ENCODE measurements at places on chromosomes 1 and 21.

GRCh38 chr1:152486400-152487006 lies 24.1 kb upstream of the LCE5A start:
- no peak for DNase-seq

- DNase-seq: no peak
Observed at GRCh38 chr1:5597991-5598823, 394.0 kb downstream of the NPHP4 start.

DNA sequence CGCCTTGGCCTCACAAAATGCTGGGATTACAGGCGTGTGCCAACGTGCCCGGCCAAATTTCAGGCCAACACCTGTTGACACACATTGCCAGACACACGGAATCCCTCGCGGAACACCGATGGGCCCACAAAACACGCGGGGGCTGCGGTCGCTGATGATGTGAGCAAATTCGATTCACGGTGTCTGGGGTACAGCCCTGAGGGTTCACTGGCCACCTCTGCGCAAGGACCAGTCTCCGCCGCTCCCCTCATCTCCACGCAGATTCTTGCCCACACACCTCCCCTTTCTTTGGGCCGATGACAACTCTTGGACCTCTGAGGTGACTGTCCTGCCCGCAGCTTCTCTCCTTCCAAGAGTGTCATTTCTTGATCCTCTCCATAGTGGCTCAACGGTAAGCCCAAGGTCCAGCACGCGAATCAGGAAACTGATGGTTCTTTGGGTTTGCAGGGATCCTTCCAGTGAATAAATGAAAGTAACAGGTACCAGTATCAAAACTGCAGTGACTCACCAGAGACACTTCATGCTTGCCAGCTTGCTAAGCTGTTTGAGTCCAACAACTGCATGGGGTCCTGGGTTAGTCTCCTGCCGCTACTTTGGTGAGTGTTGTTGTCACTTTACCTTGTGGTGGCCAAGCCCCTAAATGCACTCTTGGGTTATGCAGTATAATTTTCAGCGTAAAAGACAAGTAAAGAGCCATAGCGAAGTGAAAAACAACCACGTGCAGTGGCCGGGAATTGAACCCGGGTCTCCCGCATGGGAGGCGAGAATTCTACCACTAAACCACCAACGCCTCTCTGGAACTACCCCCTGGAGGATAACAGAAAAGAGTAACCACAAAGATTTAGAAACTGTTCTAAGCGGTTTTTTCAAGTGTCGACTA lies 11.0 kb upstream of the RNU1-3 start:
- DNase-seq: no peak

DNA sequence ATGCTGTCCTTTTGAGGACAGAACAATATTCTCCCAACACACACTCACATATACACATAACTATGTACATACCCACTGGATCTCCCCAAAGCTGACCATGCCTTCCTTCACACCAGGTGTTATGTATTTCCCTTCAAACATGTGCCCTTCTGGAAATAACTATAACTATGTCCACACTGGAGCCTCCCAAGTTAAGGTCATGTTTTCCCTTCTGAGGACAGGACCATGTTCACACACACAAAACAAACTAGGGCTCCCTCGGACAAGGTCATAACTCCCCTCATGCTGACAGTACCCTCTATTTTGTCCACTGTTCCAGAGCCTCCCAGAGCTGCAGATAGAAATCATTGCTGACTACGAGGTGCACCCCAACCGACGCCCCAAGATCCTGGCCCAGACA lies 7.8 kb downstream of the MMACHC start:
- no peak for DNase-seq

GRCh38 chr1:156225677-156226014 lies 12.8 kb downstream of the PMF1 start:
- DNase-seq: no peak

DNA sequence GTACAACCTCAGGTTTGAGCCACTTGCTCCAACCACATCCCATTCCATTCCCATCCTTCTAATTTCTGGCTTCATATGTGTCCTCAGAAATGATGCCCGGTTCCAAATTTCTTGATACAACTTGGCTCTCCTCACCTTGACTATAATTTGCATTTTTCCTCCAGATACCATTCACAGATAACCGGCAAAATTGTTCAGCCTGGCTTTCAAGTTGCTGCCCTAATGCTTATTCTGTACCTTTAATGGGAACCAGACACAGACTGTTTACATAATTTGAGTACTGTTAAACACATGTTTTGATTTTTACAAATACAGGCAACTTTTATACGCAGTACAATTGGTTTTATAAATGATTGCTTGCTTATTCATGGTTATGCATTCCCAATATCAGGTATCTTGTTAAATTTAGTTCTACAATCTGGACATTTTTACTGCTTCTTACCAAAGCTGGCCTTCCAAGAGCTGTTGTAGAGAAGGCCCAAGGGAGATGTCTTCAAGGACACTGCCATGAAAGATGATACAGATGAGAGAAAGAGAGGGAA lies 649.5 kb upstream of the CAMK1G start:
- DNase-seq: no peak

- no peak for DNase-seq
Observed at GRCh38 chr1:159953536-159954515, at the start of gene SLAMF9. Gene SLAMF9 (minus strand): TSS chr1:159954237. CDS start chr1:159954137, 100 bp downstream.

DNA sequence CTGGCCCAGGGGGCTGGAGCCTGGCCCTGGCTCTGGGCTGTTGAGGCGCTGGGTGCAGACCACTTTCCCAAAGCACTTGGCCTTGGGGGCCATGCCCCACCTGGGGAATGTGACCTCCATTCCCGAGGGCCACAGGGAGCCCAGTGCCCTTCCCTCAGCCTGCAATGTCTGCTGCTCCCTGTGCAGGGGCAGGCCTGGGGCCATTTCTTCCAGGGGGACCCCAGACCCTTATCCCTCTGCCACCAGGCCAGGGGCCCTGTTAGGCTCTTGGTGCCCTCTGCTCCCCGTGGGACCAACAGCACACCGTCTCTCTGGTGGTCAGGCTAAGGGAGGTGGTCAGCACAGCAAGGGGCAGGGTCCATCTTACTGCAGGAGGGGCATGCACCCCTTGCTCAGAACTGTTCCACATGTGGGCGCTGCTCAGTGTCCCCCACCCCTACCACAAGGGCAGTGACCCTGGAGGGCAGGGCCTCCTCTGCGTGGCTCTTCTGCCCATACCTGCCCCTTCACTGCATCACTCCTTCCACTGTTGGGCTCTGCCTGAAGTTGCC lies 1.1 kb upstream of the TMEM52 start:
- no peak for DNase-seq

DNA sequence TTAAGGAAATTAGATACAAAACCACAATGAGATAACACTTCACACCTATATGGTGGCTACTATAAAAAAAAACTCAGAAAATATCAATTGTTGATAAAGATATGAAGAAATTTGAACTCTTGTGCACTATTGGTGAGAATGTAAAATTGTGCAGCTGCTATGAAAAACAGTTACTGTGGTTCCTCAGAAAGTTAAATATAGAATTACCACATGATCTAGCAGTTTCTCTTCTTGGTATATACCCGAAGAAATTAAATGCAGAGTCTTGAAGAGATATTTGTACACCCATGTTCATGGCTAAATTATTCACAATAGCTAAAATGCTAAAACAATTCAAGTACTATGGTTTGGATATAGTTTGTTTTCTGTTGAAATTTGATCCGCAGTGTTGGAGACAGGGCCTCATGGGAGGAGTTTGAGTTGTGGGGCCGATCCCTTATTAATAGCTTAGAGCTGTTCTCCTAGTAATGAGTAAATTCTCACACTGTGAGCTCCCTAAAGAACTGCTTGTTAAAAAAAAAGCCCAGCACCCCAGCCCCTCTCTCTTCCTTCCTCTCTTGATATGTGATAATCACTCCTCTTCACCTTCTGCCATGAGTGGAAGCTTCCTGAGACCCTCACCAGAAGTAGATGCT lies 1412.1 kb downstream of the PLA2G4A start:
- DNase-seq: no peak

DNA sequence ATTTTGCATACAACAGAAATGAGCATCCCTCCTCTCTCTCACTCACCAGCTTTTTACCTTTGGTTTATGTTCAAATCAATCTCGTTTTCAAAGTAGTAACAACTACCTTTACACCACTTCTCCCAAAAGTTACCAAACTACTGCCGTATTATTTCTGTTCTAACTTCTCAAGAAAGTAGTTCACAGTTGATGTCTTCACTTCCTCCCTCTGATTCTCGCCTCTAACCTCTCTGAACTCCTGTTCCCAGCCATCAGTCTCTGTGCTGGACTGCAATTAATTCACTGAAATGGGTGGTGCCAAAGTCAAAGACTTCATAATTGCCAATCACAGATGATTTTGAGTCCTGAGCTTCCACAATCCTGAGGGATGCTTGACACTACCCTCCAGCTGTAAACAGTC lies 54.0 kb downstream of the ZNF281 start:
- DNase-seq: no peak

DNA sequence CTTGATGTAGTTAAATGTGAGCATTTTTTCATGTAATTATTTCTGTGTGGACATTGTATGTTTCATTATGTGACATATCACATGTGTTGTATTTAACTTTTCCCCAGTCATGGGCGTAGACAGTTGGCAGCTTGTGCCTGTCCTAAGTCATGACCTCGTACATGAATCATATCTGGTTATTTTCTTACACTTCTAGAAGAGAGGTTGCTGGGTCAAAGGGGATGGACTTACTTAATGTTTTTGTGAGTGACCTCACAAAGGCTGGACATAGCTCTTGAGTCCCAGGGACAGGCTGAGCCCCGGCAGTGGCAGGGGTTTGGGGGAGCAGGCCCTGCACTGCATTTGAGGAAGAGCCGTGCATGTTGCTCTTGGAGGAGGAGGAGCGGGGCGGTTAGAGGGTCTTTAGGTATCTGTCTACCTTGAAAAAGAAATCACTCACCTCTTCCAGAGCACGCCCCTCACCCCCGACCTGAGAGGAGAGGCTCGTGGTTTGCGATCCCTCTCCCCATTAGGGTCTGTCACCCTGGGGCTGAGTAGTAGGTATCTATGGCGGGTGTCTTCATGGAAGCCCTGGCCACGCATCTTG lies 16.4 kb downstream of the IFNGR2 start:
- no peak for DNase-seq

- no peak for DNase-seq
Observed at GRCh38 chr21:36232641-36233040, 76.0 kb downstream of the DOP1B start.

DNA sequence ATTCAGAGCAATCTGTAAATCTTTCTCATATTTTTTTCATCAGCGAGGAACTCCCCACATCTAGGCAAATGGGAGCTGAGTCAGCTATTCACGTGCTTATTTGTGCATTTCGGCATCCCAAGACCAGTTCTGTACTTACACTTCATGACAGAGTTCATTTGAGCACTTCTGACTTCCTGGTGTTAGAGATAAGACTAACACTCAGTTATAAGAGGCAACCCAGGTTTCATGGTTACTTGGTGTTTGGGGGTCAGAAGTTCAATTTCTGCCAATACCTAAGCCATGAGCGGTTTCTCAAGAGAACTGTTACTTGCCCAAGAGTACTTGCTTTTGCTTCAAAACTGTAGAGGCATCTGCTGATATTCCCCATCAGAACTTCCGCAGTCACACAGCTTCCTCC lies 24.1 kb upstream of the DESI2 start:
- no peak for DNase-seq

- DNase-seq: no peak
Observed at GRCh38 chr1:41955461-41956159, 36.9 kb upstream of the HIVEP3 start.

DNA sequence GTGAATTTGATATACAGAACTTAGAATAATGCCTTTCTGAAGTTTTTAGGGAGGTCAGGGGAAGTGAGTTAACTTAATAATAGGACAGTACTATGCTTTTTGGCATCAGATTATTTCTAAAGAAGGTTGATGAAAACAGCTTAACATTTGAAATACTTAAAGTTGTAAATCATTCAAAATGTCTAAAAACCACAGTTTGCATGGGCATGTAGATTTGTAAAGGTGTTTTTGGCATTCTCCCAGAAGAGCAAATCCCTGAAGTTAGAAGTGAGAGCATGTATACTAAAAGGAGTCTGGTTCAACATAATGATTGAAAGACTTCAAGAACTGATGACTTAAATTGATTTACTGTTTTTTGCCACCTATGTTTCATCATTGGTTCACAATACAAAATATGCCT lies 6.7 kb downstream of the DR1 start:
- DNase-seq: no peak

- no peak for DNase-seq
Observed at GRCh38 chr1:11339346-11340232, 66.6 kb downstream of the UBIAD1 start.

DNA sequence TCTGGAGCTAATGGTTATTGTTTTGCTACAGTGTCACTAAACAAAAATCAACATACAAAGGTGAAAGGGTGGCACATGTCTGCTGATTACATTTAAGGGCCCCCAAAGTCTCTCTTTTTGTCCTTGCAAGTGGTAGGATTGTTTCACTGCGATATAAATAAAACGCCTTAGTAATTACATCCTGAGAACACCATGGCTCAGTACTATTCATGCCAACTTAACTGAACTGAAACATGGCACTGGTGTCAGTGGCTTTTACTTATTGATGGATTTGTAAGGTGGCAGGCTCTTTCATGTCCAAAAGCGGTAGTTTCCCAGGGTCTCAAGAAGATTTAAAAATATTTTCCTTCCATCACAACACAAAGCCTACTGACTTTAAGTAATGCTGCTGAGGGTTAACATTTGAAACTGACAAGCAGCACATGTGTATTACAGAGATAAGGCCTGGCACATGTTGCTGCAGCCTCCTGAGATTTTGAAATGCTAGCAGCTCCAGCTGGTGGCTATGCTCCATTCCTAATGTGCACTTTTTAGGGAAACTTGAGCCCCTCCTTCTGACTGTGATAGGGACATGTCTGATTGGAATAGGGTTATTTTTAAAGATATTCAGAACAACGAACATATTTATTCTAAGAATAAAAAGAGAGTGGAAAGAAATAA lies 86.8 kb downstream of the ATP1B1 start:
- no peak for DNase-seq
